Renal pelvis (tissue), 12 donors: ENCODE measurements at places on chromosomes 7 and 10. TPM values are rescaled to one million over a fixed set of nuclear protein-coding genes. Genes with fewer than 3 reads are reported as not detected.

FKBP6 gene
- polyA plus RNA-seq: 0.28 TPM

- no peak for DNase-seq
These were observed 42.5 kb downstream of the STK32C start for GRCh38 chr10:132264966-132265889.

GRCh38 chr10:100826983-100827818 is 81.8 kb downstream of the PAX2 start:
- no peak for DNase-seq

- DNase-seq: no peak
These were observed 100.6 kb downstream of the ZNF438 start for GRCh38 chr10:30931094-30931493.

DNA sequence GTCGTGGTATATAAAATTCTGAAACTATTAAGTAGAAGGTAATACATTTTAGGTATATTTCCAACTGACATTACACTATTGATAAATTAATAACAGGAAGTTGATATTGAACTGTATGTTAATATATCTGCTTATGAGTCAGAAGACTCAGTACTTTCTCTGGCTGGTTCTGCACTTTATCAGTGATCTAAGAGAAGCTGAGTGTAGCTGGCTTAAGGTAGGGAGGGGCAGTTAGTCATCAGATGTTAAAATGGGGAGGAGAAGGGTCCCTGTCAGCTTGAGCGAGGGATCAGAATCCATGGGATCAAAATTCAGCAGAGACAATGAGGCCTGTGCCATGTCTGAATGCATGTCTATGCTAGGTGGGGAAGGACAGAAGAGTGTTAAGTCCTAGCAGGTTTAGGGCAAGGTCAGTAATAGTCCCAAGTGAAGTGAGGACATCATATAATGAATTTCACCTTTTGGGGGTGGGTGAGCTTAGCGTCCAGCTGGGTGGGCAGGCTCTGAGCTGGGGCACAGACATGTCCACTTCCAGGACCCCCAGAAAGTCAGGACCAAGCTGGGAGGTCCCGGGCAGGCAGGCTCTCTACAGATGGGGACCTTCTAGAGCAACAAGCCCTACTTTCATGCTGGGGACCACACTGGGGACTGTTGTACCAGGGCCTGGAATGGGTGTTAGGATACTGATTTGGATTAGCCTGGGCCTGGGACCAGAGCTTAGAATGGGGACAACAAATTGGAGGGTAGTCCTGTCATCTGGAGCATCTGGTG is 82.9 kb downstream of the WDFY4 start:
- DNase-seq: no peak

POLR2J gene
- polyA plus RNA-seq: 38.6 TPM

INA gene
- polyA plus RNA-seq: 0.31 TPM

- DNase-seq: no peak
These were observed 6.1 kb downstream of the PSTK start for GRCh38 chr10:122986335-122986734.

- DNase-seq: no peak
These were observed 11.1 kb upstream of the SGCE start for GRCh38 chr7:94666879-94667587.

DNA sequence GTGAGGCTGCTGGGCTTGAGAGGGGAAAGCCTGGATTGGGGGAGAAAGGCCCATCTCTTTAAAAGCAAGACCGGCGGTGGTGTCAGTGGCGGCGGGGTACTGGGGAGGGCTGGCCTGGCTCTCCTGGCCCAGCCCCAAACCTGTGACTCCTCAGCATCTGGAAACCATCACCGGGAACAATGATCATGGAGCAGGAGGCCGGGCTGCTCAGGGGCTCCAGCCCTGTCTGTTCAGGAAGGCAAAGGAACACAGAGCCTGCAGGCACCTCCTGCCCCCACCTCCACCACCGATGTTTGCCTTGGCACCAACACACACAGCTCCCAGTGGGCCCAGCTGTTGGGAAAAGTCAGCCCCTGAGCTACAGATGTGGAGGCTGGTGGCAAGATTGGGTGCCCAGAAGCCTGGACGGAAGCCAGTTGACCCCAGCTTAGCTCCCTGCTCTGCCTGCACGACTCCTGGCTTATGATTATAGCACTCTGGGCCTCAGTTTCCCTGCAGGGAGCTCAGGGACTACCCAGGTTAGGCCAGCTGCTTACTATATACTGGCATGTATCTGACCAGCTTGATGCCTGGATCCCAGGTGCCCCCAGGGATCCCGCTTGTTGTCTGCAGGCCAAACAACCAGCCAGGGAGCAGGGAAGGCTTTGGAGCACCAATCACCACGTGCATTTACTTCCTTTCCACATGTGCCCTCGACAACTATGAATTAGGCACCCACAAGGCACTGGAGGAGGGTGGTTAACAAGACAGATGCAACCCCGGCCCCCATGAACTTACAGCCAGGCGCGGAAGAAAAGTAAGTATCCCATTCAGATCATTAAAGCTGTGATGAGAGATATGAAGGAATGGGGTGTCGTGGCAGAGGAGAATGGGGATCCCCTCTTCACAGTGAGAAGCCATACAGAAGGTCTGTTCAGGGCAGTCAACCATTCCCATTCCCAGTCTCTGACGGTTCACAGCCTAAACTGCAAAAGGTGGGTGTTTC is 37.3 kb downstream of the ZCCHC24 start:
- no peak for DNase-seq

- no peak for DNase-seq
These were observed 48.8 kb downstream of the DAGLB start for GRCh38 chr7:6398943-6399342.

ST8SIA6 gene
- 1.2 TPM for polyA plus RNA-seq

DNA sequence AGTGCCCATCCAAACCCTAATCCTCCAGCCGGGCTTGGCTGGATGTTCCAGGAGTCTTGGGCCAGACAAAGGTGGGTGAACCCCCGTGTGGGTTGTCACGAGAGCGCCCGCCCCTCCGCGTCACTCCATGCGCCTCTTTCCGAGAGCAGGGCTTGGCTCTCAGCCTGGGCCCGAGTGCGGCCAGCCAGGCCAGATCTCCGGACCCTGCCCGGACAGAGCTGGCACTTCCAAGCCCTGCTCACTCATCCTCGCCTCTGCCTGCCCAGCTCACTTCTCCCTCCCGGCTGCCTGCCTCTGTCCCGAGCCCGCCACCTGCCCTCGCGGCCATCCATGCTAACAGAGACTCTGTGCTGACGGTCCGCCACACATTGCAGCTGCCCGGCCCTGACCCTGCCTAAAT is 34.6 kb downstream of the AGAP3 start:
- no peak for DNase-seq

CRYGN gene
- polyA plus RNA-seq: 3.7 TPM

DNA sequence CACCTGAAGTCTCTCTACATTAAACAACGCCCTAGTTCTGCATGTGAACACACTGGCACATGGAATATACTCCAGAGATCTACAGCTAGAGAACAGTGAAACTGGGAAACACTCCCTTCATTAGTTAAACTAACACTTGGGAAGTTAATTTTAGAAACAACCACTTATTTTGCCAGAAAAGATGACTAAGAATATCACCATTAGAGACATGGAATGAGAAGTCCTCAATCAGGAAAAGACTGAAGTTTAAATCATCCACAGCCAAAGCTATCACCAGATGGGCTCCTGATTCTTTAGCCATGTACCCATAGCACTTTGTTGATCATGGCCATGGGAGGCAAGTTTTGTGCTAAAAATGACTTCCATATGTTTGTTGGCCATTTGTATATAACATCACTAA is 719.5 kb downstream of the KCNMA1 start:
- DNase-seq: no peak

CPA4 gene
- 0.59 TPM for polyA plus RNA-seq
